ENCODE measurements at places on chromosomes 1 and 21. TPM values are rescaled to one million over a fixed set of nuclear protein-coding genes. Genes with fewer than 3 reads are reported as not detected.

GRCh38 chr1:35112668-35113067, 33.5 kb downstream of the ZMYM1 start:
- DNase-seq: no peak

DNA sequence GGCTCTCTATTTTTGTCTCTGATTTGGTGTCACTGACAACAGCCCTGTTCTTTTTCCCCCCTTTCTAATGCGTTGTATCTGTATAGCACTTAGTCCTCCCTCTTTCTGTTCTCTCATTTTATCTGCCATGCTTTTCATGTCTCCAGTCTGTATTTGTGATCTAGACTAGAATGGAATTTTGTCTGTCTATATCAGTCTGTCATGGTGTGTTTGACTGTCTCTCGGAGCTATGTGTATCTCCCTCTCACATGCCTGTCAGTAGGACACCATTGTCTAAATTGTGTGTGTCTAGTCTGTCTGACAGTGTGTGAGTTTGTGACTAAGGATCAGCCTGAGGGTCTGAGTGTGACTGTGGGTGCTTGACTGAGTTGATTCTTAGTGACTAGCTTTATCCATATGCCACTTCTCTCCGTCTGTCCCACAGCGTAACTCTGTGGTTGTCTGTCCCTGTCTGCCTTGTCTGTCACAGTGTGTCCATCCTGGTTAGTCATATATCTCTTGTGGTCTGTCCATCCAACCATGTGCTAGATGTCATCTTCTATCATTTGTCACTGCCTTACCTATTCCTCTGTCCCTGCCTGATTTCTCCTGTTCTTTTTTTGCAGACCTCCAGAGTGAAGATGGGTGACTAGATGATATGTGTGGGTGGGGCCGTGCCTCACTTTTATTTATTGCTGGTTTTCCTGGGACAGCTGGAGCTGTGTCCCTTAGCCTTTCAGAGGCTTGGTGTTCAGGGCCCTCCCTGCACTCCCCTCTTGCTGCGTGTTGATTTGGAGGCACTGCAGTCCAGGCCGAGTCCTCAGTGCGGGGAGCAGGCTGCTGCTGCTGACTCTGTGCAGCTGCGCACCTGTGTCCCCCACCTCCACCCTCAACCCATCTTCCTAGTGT, 1.4 kb upstream of the B4GALT2 start:
- DNase-seq: no peak

DNA sequence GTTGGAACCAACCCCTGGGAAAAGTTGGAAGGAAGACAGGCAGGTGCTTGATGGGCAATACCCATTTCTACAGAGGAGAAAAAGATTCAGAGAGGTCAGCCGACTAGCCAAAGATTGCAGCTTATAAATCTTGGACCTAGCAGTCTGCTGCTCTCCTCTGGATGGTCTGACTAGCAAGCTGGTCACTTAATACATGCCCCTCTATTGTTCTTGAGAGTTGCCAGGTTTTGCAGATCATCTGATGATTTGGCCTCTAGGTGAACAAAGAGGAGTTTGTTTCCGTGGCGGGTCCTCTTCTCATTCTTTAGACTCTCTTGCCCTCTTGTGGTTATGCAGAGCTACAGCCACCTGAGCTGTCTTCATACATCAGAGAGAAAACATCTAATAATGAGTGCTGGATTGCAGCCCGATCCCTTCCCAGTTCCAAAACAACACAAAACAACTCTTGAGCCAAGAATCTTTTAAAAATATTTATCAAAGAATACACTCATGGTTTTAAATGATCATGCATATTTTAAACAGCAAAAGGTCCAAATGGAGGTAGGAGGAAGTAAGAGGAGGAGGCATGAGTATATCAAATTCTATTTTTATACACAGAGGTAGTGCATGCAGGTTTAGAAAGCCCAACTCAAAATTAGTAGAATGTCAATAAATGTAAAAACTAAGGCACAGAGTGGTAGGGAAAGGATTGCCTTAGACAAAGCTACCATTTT, 115.7 kb downstream of the SLC30A10 start:
- no peak for DNase-seq

DNA sequence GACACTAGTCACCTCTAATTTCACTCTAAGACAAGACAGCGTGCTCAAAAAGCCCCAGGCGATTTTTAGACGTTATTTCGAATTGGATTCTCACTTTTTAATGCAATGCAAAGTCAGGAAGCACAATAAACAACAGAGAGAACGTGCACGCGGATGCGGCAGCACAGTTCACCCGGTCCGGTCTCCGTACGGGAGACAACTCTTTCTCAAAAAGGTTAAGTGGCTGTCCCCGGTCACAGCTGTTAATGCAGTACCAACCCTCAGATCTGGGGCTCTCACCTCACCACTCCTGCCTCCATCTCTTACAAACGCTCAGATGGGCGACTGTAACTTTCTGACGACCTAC, 1.2 kb downstream of the HP1BP3 start:
- DNase-seq: no peak

DNA sequence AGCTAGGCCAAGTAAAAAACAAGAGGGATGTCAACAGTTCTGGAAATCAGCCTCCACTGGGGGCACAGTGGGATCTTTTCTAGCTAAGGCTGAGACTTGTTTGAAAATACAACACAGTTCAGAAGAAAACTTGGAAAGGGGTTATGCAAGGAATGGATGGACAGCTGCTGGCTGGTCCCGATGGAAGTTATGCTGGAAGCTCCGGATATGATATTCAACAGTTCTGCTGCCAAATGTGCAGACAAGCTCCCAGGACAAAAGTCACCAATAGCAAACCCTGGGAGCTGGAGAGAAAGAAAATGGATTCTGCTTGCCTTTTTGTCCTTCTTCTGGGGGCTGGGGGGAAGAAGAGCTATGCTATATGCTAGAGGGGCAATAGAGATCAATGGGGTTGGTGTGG, 14.3 kb downstream of the LMX1A start:
- no peak for DNase-seq

GRCh38 chr1:10528066-10529014, 53.6 kb downstream of the PEX14 start:
- DNase-seq: peak; percentile 52

- DNase-seq: no peak
These were observed 566.1 kb downstream of the AMY1C start for GRCh38 chr1:104315823-104316222.

- no peak for DNase-seq
These were observed 574.1 kb downstream of the LMO4 start for GRCh38 chr1:87902830-87903229.

The SPATA21 gene
- total RNA-seq: not detected

The ARHGAP30 gene
- 2.4 TPM for total RNA-seq
